ENCODE measurements at places on chromosomes 6 and 20.

DNA sequence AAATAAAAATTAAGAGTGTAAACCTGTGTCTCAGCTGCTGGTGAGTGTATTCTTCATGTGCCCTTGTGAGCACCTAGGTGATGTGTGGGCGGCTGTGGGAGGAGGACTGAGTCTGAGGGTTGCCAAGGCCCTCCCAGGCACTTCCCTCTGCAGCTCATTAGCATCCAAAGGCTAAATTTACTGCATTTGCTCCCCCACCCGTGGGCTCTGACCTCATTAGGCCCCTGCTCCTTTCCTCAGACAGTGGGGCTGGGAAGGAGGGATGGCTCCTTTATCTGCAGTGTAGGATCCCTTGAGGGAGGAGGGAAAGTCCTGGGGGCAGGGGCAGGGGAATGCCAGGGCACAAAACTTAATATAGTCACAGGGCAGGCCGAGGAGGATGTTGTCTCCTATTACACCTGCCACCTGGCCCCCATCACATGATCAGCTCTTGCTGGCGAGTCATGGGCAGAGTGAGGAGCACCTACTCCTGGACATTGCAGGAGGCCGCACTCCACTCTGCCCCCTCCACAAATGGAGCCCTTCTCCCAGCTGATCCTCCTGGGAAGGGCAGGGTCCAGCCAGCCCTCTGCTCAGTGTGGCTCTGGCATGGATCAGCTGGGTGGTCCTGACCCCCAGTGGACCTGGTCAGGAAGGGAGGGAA, 133.2 kb downstream of the MRPL14 start:
- DNase-seq, result no peak

DNA sequence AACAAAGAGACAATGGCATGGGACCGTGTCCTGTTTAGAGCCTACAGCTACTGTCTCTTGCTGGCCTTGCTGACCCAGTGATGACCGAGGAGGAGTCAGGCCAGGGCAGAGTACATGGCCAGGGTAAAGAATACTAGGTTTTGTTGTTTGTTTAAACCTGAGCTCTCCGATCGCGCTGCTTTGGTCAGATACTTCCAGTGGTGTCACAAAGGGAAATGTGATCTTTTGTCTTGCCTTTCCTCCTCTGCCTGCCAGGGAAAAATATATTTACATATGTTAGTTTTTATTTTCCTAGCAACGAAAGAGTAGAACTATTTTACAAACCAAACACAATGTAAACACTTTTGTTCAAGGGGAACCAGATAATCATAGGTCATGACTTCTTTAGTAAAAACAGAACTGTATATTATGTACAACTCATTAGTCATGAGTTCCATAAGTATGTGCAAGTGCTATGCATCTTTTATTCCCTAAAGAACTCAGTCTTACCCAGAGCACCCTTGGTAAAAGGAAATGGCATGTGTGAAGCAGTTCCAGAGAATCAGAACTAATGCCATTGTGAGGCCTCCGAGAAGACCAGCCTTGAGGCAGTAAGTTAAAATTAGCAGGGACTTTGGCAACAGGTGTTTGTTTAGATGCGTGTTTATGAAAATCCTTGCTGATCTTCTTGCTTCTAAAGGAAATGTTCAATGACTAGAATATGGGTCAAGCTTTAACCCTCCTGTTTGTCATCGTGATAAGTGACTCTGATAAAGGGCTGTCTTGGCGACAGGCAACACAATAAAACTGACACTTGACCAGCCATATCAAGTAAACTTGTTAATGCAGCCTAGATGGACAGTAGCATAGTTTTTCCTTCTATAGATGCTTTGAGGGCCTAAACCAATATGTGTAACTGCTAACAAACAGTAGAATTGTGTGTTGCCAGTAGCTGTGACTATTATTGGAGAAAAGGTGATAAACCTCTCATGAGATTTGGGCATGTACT, 204.6 kb downstream of the NKAIN2 start:
- DNase-seq, result no peak

- no peak for DNase-seq
These were observed 171.5 kb downstream of the PHF3 start for GRCh38 chr6:63807056-63807455.

GRCh38 chr6:135129136-135129856, 51.8 kb upstream of the MYB start:
- no peak for DNase-seq

- DNase-seq, result no peak
These were observed 30.6 kb downstream of the ADGRF4 start for GRCh38 chr6:47729019-47729418.

- DNase-seq, result no peak
These were observed 111.1 kb downstream of the FOXA2 start for GRCh38 chr20:22473293-22473692.

- no peak for DNase-seq
These were observed 47.4 kb upstream of the CEP162 start for GRCh38 chr6:84274856-84275255.

GRCh38 chr6:84575264-84575663, 189.1 kb downstream of the TBX18 start:
- DNase-seq, result peak; percentile 26

DNA sequence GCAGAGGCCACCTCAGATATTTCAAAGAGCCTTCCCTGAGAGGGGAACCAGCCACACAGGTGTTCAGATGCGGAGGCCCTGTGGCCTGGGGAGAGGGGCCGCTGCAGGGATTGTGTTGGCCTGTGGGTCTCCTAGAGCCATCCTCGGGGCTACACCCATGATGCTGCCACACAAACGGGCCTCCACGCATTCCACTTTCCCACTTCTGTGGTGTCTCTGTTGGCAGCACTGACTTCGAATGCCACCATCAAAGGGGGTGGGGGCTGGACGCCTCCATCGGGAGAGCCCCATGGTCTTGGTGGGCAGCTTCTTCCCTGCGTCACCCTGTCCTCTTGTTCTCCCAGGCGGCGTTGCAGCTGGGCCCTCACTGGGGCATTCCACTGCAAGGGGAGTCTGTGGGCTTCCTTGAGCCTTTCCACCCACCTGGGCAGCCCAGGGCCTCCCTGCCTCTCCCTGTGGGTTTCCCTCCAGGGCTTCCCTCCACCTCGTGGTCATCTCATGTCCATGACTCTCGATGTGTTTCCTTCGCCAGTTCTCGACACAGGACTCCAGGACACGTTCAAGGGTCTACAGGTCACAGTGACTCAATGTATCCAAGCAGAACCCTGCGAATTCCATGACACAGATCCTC, 145.5 kb downstream of the ERMARD start:
- no peak for DNase-seq

DNA sequence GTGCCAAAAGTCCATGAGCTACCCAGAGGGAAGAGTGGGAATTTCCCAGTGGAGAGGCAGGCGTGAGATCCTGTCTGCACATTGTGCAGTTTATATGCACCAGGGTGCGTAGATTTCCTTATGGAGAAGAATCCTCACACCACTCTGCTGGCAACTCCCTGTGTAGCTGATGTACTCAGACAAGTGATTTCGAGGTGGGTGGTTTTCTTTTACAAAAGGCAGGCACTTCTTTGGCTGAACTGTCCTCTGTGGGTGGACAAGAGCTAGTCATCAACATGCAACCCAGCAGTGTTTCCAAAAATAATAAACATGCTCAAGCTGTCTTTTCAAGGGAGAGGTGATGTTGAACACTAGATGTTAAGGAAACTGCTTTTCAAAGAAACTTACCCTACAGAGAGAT, 121.7 kb upstream of the NXT1 start:
- peak; percentile 77 for DNase-seq

GRCh38 chr20:50138120-50138478, 15.4 kb downstream of the PEDS1 start:
- DNase-seq, result no peak

- DNase-seq, result peak; percentile 28
These were observed 107.6 kb upstream of the SGK1 start for GRCh38 chr6:134425513-134425912.

- DNase-seq, result peak; percentile 82
These were observed 56.6 kb upstream of the RREB1 start for GRCh38 chr6:7050872-7051779.

DNA sequence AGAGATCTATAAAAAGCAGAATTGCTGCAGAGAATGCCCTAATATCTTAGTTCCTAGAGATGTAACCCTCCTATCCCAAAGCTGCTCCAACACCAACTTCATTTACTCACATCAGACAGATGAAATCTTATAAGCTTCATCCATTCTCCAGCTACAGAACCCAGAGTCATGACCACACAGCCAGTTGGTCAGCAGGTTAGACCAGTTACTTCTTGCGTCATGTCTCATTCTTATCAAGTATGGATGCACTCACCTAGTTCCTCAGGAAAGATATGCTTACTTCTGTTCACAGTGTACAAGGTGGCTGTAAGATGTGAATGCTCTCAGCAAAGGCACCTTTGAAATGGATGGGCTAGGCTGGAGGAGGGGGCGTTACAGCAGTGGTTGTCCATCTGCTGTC, 47.9 kb upstream of the ISM1 start:
- DNase-seq, result no peak

GRCh38 chr6:63573076-63573898, 1.0 kb downstream of the LOC128125822 start:
- peak; percentile 55 for DNase-seq

- DNase-seq, result no peak
These were observed 30.8 kb downstream of the AGPAT4 start for GRCh38 chr6:161242779-161243693.

GRCh38 chr20:62555642-62556420, 80.0 kb upstream of the GATA5 start:
- no peak for DNase-seq

GRCh38 chr6:3284436-3284876, 25.7 kb downstream of the PSMG4 start:
- no peak for DNase-seq

GRCh38 chr6:127796713-127797112, 104.1 kb downstream of the THEMIS start:
- DNase-seq, result no peak

GRCh38 chr6:41561931-41562911, 16.0 kb downstream of the FOXP4 start:
- no peak for DNase-seq

DNA sequence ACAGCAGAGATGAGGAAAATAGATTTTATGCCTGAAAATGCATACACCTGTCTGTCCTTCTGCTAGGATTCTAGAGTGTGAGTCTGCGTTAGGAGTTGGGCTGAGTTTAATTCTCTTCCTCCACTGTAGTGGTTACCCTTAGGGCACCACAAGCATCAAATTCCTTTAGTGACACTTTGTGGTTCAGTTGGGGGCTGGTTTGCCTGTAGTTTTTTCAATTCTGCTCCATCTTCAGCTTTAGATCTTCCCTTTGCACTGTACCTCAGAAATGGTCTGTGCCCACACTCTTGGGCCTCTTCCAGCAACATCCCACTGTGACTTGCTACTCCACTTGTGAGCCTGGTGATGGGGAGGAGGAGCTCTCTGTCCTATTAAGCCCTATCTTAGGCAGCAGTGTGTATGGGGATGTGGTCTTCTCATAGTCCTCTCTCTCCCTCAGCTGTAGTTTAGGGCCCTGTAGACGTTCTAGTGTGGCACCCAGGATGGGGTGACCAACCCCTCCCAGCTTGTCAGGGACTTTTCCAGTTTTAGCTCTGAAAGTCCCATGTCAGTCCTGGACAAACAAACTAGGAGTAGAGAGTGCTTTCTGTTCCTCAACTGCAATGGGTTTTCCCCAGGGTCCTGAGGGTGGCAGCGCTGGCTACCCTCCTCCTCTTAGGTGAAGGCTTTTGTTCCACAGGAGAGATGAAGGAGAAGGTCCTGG, 19.7 kb upstream of the OGFRL1 start:
- DNase-seq, result no peak

DNA sequence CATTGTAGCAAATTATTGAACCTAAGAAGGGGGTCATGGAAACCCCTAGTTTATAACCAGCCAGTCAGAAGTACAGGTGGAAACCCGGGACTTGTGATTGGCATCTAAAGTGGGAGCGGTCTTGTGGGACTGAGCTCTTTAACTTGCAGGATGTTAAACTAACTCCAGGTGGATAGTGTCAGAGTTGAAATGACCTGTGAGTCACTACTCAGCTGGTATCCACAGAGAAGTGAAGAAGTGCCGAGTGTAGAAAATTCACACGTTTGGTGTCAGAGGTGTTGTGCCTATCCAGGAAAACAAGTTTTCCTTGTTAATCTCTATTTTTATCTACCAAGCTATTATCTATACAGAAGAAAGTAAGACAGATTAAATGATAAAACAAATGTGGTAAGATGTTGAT, 179.7 kb downstream of the ADGRG6 start:
- no peak for DNase-seq

DNA sequence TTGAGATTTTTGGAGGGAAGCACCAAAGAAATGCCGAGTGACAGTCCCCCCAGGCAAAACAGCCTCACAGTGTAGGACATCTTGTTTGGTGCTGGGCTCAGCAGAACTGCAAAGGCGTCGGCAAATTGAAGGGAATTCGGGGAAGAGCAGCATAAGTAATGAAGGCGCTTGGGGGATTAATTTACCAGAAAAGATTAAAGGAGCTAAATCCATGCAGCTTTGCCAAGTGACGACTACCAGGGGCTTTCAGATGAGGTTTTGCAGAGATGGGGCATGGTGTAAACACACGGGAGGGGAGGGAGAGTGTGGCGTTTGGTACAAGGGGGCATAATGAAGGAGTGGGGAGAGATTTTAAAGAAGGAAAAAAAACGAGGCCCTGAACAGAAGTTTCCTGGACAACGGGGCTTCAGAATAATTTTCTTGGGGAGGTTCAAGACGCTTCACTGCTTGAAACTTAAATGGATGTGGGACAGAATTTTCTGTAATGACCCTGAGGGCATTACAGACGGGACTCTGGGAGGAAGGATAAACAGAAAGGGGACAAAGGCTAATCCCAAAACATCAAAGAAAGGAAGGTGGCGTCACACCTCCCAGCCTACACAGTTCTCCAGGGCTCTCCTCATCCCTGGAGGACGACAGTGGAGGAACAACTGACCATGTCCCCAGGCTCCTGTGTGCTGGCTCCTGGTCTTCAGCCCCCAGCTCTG, 45.4 kb upstream of the CDH22 start:
- no peak for DNase-seq

- no peak for DNase-seq
These were observed 64.7 kb downstream of the SAMD3 start for GRCh38 chr6:130158056-130158455.

- DNase-seq, result no peak
These were observed 32.2 kb downstream of the ATP9A start for GRCh38 chr20:51735728-51736600.

- DNase-seq, result peak; percentile 28
These were observed 85.8 kb upstream of the AHI1 start for GRCh38 chr6:135583256-135583761.

- DNase-seq, result peak; percentile 89
These were observed 591.4 kb downstream of the RNF144B start for GRCh38 chr6:18978337-18979128.

- no peak for DNase-seq
These were observed 113.3 kb downstream of the SASH1 start for GRCh38 chr6:148455674-148456558.

- DNase-seq, result no peak
These were observed 25.4 kb downstream of the ZFP64 start for GRCh38 chr20:52166150-52166549.

- DNase-seq, result no peak
These were observed 212.5 kb downstream of the FOXA2 start for GRCh38 chr20:22371843-22372242.

- no peak for DNase-seq
These were observed 114.7 kb upstream of the PRL start for GRCh38 chr6:22411376-22412105.

GRCh38 chr6:43454696-43455530, 435 bp downstream of the DLK2 start:
- no peak for DNase-seq

All from brain microvascular endothelial cell (primary cell).